Lower lobe of right lung (tissue), 2 donors: ENCODE measurements at places on chromosomes 4 and X. TPM values are rescaled to one million over a fixed set of nuclear protein-coding genes. Genes with fewer than 3 reads are reported as not detected.

DNA sequence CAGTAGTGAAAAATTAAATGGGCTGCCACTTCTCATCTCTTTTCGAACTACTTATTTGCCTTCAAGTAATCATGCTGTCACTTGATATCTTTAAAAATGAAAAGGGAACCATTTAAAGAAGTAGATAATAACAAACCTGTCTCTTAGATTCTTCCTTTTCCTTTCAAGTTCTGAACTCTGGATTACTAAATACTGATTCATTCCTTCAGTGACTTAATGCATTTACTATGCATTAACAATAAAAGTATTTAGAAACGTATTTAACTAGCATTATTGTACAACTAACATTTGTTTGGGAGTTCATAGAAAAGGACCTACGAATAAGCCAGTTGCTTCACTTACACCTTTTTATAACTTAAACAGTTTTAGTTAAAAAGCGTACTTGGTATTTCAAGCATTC is 61.1 kb upstream of the RAB33B start:
- no peak for DNase-seq
- H3K36me3 ChIP-seq: peaks cover 57% of the 10 kb centered on the region
- H3K4me1 ChIP-seq: no peaks in the 10 kb centered on the region
- no peaks in the 10 kb centered on the region for H3K27me3 ChIP-seq
- H3K27ac ChIP-seq: no peak overlapping the region

- H3K27ac ChIP-seq: no peak overlapping the region
- no peaks in the 10 kb centered on the region for H3K4me1 ChIP-seq
- no peaks in the 10 kb centered on the region for H3K36me3 ChIP-seq
- H3K27me3 ChIP-seq: no peaks in the 10 kb centered on the region
- no peak overlapping the region for H3K4me3 ChIP-seq
- no peak for DNase-seq
Observed at GRCh38 chr4:154822775-154823174, 41.7 kb downstream of the RBM46 start.

GRCh38 chrX:15761564-15762191 is 23.6 kb downstream of the CA5B start:
- no peak overlapping the region for H3K27ac ChIP-seq
- no peak overlapping the region for H3K4me3 ChIP-seq
- H3K4me1 ChIP-seq: no peaks in the 10 kb centered on the region

- no peaks in the 10 kb centered on the region for H3K36me3 ChIP-seq
- DNase-seq: no peak
- H3K27me3 ChIP-seq: no peaks in the 10 kb centered on the region
- H3K4me1 ChIP-seq: no peaks in the 10 kb centered on the region
- H3K27ac ChIP-seq: no peak overlapping the region
- H3K4me3 ChIP-seq: no peak overlapping the region
Observed at GRCh38 chr4:22787753-22788375, 95.1 kb downstream of the GBA3 start.

DNA sequence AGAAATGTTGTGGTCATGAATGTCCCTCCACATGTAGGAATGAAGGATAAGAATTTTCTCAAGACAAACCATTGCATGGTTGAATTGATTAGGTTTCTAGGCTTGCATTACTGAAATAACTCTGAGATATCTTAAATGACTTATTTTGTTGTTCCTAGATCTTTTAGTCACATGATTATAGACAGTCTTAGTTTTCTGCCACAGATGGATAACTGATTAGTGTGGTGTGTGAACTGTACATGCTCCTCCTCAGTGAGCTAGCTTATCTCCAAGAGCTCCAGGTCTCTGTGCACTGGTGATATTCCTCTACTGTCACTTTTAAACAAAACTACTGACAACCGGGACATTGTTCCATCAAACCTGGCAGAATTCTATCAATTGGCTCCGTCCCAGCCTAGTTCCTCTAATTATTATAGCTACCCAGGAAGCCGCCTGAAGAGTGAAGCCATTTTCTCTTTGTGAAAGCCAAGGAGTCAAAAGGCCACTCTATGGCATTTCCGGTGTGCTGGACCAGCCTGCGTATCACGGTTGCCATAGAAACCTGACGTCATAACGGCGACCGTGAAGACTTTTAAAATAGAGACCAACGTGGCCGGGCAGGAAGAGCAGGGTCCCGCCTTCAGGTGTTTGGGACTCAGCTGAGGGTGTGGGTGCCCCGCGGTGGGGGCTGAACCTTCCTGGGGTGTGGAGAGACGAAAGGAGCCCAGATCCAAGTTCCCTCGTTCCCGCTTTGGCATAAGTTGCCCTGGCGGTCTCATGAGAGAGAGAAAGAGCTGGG is 28.1 kb downstream of the BEX3 start:
- H3K4me3 ChIP-seq: peak overlapping the region; percentile 52
- H3K27ac ChIP-seq: peak overlapping the region; percentile 60
- no peaks in the 10 kb centered on the region for H3K27me3 ChIP-seq

DNA sequence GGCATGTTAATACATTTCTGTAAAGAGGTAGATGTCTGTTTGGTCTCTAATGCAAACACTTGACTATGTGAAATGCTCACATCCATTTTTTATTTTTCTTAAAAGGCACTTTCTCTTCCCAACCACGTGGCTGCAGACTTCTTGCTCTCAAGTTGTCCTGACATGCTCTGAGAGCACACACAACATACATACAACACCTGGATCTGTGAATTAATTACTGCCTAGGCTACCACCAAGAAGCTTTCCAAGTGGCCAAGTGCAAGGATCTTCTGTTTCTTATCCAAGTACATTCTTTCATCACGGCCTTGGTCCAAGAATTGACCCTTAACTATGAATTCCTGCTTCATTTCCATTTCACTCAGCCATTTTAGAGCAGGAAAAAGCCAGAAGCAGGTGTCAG is 110.8 kb downstream of the SPRY1 start:
- H3K36me3 ChIP-seq: no peaks in the 10 kb centered on the region
- H3K4me3 ChIP-seq: no peak overlapping the region
- H3K4me1 ChIP-seq: peaks cover 5% of the 10 kb centered on the region
- H3K27ac ChIP-seq: no peak overlapping the region
- no peak for DNase-seq
- H3K27me3 ChIP-seq: no peaks in the 10 kb centered on the region

GRCh38 chrX:38484607-38485498 is 76.5 kb upstream of the TSPAN7 start:
- DNase-seq: no peak
- no peaks in the 10 kb centered on the region for H3K4me1 ChIP-seq
- no peaks in the 10 kb centered on the region for H3K36me3 ChIP-seq
- H3K27me3 ChIP-seq: no peaks in the 10 kb centered on the region
- H3K27ac ChIP-seq: no peak overlapping the region
- no peak overlapping the region for H3K4me3 ChIP-seq

DNA sequence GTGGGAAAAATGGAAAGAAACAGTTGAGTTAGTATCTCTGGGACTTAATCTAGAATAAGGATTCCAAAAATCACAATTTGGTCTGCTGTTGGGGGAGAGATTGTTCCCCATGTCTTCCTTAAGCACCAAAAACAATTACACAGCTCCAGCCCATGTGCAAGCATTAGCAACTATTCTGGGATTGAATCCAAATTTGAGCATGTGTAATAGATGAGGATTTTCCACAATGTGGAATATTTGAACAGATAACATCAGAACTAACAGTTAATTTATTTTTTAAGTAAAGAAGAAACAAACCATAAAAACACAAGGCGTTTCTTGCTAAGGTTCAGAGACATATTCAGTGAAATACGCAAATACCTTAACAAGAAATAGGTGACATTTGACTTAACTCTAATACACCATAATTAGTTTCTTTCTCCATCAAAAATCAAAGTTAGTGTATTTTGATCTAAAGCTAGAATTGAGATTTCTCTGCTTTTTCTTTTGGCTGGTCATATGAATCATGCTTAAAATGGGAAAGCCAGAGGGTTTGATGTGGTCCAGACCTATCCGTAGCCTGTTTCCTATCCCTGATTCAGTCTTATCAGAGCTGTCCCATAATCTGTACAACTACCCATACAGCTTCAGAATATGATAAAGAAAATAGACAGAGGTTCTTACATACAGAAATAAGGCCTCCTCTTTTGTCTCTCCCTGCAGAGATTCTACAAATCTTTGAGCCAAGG is 413.4 kb downstream of the PACRGL start:
- no peak overlapping the region for H3K27ac ChIP-seq
- H3K27me3 ChIP-seq: no peaks in the 10 kb centered on the region
- no peaks in the 10 kb centered on the region for H3K36me3 ChIP-seq

DNA sequence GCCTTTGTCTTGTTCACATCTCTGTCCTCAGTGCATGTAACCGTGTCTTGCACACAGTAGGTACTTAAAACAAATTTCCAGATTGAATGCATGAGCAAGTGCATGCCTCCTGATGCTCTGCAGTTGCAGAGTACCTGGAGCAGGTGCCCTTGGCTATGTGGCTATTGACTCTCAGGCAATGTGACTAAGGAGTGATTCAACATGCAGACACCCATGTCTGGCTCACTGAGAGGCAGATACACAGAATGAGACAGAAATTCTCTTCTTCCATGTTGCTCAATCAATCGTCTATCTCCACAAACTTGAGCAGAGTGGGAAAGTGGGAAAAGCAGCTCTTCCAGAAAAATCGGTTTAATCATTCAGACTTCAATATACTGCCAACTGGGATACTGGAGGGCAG is 111.0 kb downstream of the CHRDL1 start:
- no peak for DNase-seq
- H3K4me1 ChIP-seq: no peaks in the 10 kb centered on the region
- no peak overlapping the region for H3K4me3 ChIP-seq
- no peaks in the 10 kb centered on the region for H3K36me3 ChIP-seq
- no peak overlapping the region for H3K27ac ChIP-seq

- no peak overlapping the region for H3K4me3 ChIP-seq
- H3K27me3 ChIP-seq: peaks cover 13% of the 10 kb centered on the region
- no peaks in the 10 kb centered on the region for H3K36me3 ChIP-seq
- H3K4me1 ChIP-seq: peaks cover 5% of the 10 kb centered on the region
- no peak for DNase-seq
Observed at GRCh38 chr4:7627251-7628250, 192.8 kb upstream of the PSAPL1 start.

GRCh38 chrX:108090491-108091263 is 665 bp downstream of the PSMD10 start:
- DNase-seq: no peak
- H3K4me3 ChIP-seq: peak overlapping the region; percentile 70
- peaks cover 18% of the 10 kb centered on the region for H3K36me3 ChIP-seq
- H3K27ac ChIP-seq: peak overlapping the region; percentile 85
- no peaks in the 10 kb centered on the region for H3K27me3 ChIP-seq
- H3K4me1 ChIP-seq: peaks cover 13% of the 10 kb centered on the region

DNA sequence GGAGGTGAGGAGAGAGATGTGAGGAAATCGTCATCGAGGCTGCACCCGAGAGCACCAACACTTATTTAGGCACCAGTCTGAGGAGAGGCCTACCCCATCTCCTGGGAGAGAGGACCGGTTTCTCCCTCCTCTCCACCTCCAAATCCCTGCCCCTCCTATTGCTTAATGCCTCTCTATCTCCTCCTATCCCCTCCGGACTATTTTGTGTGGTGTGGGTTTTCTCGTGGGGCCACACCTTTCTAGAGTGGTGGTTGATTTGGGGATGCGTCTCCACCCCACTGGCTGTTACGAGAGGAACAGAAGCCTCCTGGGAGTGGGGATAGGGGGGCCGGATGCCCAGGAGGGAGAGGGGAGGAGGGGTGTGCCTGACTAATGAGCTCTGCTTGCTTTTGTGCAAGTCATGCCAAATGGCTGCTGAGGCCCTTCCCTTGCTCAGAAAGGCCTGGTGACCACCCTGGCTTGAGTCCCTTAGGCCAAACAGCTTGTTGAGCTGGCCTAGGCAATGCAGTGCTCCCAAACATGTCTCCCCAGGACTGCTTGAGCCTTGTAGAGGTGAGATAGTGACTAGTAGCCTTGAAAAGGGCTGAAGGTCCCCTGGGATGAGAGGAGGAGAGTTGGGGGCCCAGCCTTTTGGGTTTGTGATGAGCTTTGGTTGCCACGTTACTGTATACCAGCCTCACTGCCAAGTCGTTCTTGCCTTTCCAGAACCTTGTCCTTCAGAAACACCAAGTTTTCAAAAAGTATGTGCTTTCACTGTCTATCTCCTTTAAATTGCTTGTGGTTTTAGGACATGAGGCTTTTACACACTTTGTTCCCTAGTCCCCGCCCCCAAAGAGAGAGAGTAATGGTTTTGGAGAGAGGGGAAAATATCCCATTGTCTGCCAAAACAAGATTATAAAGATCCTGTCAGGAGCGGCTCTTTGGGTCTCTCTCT is 1.2 kb downstream of the MSN start:
- no peaks in the 10 kb centered on the region for H3K27me3 ChIP-seq
- peak; percentile 73 for DNase-seq
- peaks cover 31% of the 10 kb centered on the region for H3K4me1 ChIP-seq

- no peaks in the 10 kb centered on the region for H3K4me1 ChIP-seq
- no peak overlapping the region for H3K4me3 ChIP-seq
Observed at GRCh38 chr4:78218260-78218659, 161.1 kb downstream of the FRAS1 start.

- no peaks in the 10 kb centered on the region for H3K4me1 ChIP-seq
- no peaks in the 10 kb centered on the region for H3K36me3 ChIP-seq
- no peaks in the 10 kb centered on the region for H3K27me3 ChIP-seq
- H3K4me3 ChIP-seq: no peak overlapping the region
Observed at GRCh38 chrX:134513091-134513490, 53.1 kb downstream of the HPRT1 start.

DNA sequence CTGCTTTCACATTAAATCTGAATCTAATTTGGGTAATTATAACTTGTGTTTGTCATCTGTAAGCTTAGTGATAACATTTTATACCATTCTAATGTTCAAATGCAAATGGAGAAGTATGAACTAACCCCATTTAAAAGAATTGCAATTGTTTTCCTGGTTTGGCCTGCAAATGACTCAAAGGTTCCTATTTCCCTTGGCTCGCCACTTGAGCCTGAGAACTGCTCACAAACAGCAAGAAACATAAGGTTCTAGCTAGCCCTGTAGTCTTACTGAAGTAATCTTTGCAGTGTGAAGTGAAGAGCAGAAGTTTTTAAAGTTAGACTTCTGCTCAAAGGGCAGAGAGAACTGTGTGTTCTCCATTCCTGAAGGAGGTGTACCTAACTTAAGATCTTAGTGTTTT is 27.2 kb downstream of the UPRT start:
- H3K27me3 ChIP-seq: no peaks in the 10 kb centered on the region
- no peak for DNase-seq
- no peak overlapping the region for H3K27ac ChIP-seq
- H3K4me1 ChIP-seq: no peaks in the 10 kb centered on the region
- H3K4me3 ChIP-seq: no peak overlapping the region
- peaks cover 23% of the 10 kb centered on the region for H3K36me3 ChIP-seq

- H3K4me3 ChIP-seq: no peak overlapping the region
- H3K36me3 ChIP-seq: no peaks in the 10 kb centered on the region
- no peak for DNase-seq
- no peak overlapping the region for H3K27ac ChIP-seq
- no peaks in the 10 kb centered on the region for H3K27me3 ChIP-seq
Observed at GRCh38 chr4:99998062-99998867, 48.2 kb upstream of the H2AZ1 start.

GRCh38 chr4:145177511-145177905 is 2.9 kb downstream of the OTUD4 start:
- no peaks in the 10 kb centered on the region for H3K27me3 ChIP-seq
- peak overlapping the region; percentile 97 for H3K27ac ChIP-seq
- H3K4me1 ChIP-seq: peaks cover 41% of the 10 kb centered on the region
- peaks cover 13% of the 10 kb centered on the region for H3K36me3 ChIP-seq
- no peak for DNase-seq

The TLR10 gene
- total RNA-seq: 1.2 TPM

The CXXC4 gene
- 1.9 TPM for total RNA-seq

The TEX13C gene
- total RNA-seq: not detected

The TMEM33 gene
- total RNA-seq: 73.9 TPM

The DOCK11 gene
- total RNA-seq: 76.2 TPM

The AR gene
- total RNA-seq: 5.0 TPM

The ADGRL3 gene
- total RNA-seq: 6.0 TPM

The TCP11X2 gene
- 0.27 TPM for total RNA-seq

The CSTF2 gene
- total RNA-seq: 13.9 TPM

The NDNF gene
- total RNA-seq: 108 TPM

The SMARCA5 gene
- 67.6 TPM for total RNA-seq

The FABP2 gene
- not detected for total RNA-seq

The RBMX2 gene
- total RNA-seq: 17.9 TPM

The ARR3 gene
- total RNA-seq: not detected

The DMRTC1 gene
- not detected for total RNA-seq

The TSR2 gene
- 38.5 TPM for total RNA-seq
